ENCODE measurements at places on chromosomes 13 and 19.

- DNase-seq = no peak
Observed at GRCh38 chr13:29081036-29081435, 260.9 kb downstream of the MTUS2 start.

DNA sequence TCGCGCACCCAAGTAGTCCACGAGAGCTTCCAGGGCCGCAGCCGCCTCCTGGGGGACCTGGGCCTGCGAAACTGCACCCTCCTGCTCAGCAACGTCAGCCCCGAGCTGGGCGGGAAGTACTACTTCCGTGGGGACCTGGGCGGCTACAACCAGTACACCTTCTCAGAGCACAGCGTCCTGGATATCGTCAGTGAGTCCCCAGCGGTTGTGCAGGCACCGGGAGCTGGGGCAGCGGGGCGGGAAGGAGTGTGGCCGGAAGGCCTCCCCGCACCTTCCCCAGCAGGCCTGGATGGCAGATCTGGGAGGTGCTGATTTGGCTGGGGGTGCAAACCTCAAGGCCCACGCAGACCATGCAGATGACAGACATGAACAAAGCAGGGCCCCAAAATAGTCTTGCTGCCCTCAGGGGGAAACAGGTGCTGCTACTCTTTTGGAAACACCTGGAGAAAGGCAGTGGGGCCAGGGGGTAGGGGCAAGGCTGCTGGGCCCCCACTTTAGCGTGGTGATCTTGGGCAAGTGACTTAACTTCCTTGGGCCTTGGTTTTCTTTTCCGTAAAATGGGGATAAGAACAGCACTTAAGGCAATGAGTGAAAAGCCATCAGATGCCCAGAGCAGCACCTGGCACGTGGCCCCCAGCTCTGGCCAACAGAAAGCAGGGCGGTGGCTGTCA is 4.0 kb downstream of the MAG start:
- no peak for DNase-seq

GRCh38 chr13:45048890-45049407 is 59.6 kb downstream of the GPALPP1 start:
- no peak for DNase-seq

- no peak for DNase-seq
Observed at GRCh38 chr13:106095406-106095805, 440.1 kb downstream of the EFNB2 start.

DNA sequence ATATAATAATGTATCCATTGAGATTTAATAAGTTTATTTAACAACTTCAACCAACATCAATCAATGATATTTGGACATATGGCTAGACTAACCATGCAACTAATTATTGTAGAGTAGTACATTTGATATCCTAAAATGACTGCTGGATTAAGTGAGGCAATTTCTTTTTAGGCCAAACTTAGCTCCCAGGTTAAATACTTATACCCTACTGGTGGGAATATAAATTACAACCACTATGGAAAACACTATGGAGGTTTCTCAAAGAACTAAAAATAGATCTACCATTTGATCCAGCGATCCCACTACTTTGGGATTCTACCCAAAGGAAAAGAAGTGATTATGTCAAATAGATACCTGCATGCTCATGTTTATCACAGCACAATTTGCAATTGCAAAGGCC is 345.8 kb downstream of the RBM26 start:
- no peak for DNase-seq

DNA sequence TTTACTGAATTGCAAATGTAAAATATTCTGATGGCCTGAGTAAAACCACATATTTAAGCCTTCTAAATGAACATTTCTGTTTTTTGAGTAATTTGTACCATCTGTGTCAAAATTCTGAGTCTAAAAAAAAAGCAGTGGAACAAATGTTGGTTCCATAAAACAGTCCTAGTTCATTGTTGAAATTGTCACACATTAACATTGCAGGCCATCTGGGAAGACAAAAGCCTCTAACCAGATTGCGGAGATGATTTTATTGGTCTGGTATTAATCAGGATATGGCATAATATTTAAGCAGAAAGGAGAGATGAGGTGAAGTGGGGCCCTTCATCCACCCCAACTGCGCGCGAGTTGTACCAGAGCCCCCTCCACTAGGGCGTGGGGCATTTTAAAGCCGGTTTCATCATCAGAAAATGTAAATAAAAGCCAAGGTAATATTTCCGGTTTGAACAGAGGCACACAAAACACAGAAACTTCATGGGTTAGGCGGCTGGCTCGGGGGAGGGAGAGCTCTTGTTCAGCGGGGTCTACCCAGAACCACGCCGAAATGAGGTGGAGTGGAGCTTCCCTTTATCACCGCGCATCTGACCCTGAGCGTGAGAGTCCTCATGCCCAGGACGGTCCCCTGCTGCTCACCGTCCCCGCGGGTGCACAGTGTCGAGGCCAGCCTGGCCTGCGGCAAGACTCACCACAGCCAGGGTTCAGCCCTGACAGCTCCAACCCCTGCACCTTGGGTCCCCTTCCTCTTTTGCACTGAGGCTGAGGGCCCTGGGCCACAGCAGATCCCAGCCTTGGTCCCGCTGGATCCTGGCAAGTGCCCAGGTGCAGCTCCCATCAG is 169.2 kb downstream of the URI1 start:
- DNase-seq = no peak

DNA sequence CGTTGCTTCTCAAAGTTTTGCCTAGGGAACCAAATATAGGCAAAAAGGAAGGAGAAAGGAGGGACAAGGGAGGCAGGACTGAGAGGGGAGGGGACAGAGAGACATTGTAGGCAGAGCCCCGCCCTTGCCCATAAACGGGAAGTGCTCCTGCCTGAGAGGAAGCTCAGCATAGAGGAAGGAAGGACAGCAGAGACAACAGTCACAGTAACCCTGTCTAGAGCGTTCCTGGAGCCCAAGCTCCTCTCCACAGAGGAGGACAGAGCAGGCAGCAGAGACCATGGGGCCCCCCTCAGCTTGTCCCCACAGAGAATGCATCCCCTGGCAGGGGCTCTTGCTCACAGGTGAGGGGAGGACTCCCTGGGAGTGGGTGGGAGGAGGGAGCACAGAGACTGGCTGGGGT is at the start of gene CEACAM21:
TSS of gene CEACAM21 (plus strand) at position 169 of the 400 bp plus-strand sequence. CDS start at position 278, 109 bp downstream.
- DNase-seq = no peak

- DNase-seq = peak; percentile 9
Observed at GRCh38 chr19:28961772-28962500, 251.0 kb downstream of the UQCRFS1 start.

DNA sequence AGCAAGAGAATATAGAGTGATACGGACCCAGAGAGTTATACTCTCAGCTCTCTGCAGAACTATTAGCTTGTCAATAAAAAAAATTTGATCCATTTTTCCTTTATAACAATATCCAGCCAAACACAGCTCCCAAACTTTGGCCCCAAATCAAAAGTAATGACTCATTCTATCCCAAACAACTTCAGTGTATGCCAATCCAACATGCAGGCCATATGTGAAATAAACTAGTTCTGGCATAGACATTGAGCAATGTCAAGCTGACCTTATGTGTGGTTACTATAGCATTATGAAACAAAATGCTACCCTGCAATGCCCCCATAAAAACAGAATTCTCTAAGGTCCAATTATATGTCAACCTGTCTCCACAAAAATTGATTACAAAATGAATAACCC is 209.5 kb downstream of the DNAJC15 start:
- DNase-seq = no peak

- no peak for DNase-seq
Observed at GRCh38 chr13:44420376-44421220, 47.0 kb downstream of the SERP2 start.

- no peak for DNase-seq
Observed at GRCh38 chr13:40197936-40198595, 468.4 kb downstream of the FOXO1 start.

DNA sequence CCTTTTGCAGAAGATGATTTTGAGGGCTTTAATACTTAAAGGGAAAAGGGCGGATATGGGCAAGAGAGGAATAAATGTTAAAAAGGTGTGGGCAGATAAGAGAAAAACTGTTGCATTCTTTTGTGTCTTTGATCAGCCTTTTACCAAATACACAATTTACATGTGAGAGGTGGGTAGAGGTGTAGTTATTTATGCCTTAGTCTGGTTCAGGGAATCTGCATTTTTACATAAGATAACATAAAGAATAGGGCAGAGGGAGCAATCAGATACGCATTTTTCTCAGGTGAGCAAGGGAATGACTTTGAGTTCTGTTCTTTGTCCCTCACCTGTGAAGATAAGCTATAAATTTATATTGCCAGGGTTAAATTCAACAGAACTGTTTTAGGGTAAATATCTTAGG is 708.4 kb upstream of the SLITRK1 start:
- no peak for DNase-seq

- no peak for DNase-seq
Observed at GRCh38 chr13:96996886-96997285, 2.6 kb upstream of the OXGR1 start.

DNA sequence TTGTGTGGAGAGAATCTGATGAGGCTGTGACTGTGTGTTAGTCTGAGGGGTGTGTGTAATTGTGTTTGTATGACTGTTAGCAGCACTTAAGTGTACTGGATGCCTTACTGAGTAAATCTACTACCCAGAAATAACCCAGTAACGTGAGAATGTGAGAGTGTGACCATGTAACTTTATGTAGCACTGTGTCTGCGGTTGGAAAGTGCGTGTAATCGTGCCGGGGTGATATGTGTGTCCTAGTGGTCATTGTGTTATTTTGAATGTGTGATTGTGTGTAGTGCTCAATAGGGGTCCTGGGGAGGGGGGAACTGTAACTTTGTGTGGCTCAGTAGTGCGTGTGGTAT is 550 bp downstream of the ZNF383 start:
- no peak for DNase-seq

- no peak for DNase-seq
Observed at GRCh38 chr13:29767006-29767405, 83.4 kb downstream of the UBL3 start.

Measured in non-pigmented ciliary epithelial cell (primary cell).